NCI-H2081 (cell line): ENCODE measurements at places on chromosomes 3 and 15.

DNA sequence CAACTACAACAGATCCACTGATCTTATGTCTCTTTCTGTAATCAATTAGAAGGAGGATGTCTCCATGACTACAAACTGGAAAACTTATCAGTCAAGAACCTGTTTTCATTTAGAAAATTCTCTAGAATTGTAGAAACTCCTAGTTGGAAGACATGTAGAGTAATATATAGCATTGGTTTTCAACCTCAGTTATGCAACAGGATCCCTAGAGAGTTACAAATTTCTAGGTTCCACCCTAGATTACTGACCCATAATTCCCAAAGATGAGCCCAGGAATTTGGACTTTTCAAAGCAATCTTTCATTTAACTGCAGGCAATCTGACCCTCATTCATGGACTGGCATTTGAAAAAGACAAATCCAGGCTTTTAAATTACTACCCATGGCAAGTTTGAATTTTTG, 116.9 kb upstream of the RAP2B start:
- DNase-seq = no peak

DNA sequence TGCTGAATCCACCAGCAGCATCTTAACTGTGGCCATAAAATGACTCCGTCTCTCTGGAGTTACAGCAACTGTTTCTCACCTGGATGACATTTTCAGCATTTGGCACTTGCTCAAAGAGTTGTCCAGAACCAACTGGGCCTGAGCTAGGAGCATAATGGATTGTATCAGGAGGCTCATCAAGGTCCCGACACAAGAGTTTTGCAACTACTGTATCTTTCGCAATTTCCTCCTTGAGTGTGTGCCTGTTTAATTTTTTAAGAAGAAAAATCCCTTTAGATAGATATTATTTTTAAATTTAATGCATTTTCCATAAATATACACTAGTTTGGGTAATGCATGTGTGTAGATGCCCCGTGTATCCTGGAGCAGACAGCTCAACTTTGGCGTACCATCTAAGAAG, 44.3 kb upstream of the C3orf49 start:
- DNase-seq = no peak

DNA sequence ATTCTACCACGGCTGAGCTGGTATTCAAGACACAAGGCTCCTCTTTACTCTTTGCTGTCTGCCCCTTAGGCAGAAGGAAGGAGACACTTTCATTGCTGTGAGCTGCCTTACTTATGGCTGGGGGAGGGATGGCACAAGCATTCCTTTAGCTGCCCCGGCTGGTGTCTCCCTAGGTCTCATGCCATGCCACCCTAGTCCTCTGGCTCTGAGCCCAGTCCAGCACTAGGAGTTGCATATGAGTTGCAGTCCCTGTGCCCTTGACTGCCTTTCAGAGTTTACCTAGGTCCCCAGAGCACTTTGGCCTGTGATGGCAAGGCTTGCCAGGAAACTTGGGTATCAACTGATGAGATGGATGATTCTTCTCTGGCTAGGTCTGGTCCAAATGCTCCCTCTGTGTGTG, 296.4 kb downstream of the RBMS3 start:
- DNase-seq = no peak

DNA sequence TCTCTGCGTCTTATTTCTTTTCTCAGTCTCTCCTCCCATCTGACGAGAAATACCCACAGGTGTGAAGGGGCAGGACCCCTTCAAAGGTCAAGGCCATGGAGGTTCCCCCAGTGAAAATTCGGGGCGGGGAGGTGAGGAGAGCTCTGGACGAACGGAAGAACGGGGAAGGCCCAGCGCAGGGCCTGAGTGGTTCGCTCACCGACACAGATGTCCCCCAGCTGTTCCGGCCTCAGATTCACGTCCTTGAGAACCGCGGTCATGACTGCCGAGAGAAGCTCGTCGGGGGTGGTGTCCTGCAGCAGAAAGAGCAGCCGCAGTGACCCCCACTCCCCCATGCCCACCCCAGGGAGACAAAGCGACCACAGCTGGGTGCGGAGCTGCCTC, 542 bp downstream of the ACAA1 start:
- peak; percentile 16 for DNase-seq

DNA sequence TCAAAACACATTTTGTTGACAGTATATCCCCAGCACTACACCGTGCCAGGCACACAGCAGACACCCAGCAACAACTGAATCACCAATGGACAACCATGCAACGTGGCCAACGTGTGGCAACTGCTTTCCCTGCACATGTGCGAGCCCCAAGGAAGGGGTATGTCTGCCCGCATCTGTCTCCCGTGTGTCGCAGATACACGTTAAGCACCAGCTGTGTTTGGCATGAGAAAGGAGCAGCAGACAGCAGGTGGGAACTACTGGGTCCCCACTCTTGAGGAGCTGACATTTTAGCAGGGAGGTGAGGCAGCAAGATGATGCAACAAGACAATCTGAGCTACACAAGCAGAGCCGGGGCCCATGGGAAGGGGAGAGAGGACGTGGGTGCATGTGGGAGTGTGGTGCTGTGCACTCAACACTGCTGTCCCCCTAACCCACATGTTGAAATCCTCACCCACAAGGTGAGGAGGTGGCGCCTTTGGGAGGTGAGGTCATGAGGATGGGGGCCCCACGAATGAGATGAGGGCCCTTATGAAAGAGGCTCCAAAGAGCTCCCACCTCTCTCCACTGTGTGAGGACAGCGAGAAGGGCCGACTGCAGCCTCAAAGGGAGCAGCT, 56.2 kb downstream of the ROPN1B start:
- no peak for DNase-seq

DNA sequence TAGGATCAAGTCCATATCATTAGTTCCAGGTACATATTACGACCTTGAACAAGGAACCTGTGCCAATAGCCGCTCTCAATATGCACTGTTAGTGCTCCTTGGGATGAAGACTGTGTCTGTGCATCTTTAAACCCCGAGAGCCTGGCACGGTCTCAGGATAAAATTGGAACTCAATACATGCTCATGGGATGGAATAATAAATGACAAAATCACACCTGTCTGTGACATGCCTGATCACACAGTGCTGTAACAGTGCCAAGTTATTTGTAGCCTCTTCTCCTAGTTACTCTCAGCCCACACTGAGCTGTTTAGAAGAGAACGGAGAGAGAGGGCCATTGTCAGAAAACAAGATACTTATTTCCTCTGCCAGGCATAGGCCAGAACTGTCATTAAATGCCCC, 82.2 kb downstream of the SSR3 start:
- DNase-seq = peak; percentile 41

- DNase-seq = peak; percentile 25
Observed at GRCh38 chr15:55774113-55774970, 31.4 kb upstream of the PRTG start.

- no peak for DNase-seq
Observed at GRCh38 chr15:31545257-31545656, 218.6 kb downstream of the KLF13 start.

- no peak for DNase-seq
Observed at GRCh38 chr15:84810073-84810840, 6.9 kb upstream of the ALPK3 start.

DNA sequence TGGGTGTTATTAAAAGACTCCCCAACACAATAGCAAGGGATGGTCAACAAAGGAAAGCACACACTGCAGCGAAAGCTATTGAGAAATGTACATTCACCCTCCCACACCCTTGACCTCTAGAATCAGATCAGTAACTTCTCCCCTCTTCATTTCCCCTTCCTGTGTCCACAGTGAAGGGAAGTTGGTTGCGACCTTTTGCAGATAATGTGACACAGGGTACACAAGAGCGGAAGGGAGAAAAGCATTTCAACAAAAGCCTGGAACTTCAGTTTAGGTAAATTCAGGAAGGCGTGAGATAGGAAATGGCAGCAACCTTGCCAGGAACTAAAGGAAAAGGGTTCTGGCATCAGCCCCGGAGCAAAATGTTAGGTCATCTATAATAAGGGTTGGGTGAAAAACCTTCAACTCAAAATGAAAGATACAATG, 899.8 kb downstream of the MCTP2 start:
- DNase-seq = peak; percentile 1

- DNase-seq = no peak
Observed at GRCh38 chr3:162073422-162073975, 576.9 kb downstream of the OTOL1 start.

GRCh38 chr3:14117468-14118399, 6.9 kb downstream of the CHCHD4 start:
- no peak for DNase-seq

DNA sequence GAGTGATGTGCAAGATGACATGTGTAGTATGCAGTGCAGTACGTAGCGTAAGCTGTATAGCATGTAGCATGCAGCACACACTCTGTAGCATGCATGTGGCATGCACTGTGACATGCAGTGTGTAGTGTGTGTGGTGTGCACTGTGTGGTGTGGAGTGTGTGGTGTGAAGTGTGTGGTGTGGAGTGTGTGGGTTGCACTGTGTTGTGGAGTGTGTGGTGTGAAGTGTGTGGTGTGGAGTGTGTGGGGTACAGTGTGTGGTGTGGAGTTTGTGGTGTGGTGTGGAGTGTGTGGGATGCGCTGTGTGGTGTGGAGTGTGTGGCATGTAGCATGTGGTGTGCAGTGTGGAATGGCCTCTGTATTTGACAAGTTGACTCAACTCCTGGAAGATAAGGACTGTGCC, 39.2 kb downstream of the ROPN1B start:
- no peak for DNase-seq
